ENCODE measurements at places on chromosomes 3 and 15.

GRCh38 chr3:64166584-64167162 lies 58.6 kb downstream of the PRICKLE2 start:
- DNase-seq: no peak

DNA sequence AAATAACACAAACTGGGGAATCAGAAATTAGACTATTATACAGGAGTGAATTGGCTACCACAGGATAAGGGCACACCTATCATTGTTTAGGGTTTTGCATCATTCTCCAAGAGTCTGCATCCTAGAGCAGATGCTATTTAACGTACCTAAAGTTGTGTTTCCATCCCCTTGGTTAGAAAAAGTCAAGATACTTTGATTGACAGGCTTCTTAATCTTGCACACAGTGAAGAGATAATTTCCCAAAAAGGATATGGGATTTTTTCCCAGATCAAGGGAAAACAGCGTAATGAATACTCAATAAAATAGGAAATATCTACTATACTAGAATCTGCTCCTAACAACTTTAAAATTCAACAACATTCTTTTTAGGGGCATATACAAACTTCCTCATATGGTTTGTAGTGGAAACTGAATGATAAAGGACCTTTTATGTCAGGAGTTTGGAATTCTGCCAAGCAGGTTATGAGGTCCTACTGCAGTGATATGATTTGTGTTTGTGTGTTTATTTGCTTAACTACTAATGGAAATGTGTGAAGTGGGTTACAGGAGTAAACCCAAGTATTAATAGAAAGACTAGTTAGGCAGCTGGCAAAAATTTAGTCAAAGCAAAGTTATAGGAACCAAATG lies 124.1 kb upstream of the MME start:
- DNase-seq: no peak

DNA sequence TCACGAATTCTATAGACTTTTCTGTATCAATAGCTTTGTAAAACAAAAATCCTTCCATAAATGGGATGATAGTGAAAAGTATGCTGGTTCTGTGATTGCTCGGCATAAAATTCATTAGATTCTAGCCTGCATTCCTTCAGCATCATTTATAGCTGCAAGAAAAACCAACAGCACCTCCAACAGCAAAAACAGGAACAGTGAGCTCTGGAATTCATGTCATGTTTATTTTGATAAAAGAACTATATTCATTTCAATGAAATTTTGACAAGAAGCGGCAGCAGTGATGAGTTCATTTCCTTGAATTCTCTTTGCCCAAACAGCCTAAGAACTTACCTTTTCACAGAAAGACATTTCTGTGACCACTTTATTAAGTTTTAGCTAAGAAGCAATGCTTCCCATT lies 515.2 kb upstream of the CCDC54 start:
- DNase-seq: no peak

DNA sequence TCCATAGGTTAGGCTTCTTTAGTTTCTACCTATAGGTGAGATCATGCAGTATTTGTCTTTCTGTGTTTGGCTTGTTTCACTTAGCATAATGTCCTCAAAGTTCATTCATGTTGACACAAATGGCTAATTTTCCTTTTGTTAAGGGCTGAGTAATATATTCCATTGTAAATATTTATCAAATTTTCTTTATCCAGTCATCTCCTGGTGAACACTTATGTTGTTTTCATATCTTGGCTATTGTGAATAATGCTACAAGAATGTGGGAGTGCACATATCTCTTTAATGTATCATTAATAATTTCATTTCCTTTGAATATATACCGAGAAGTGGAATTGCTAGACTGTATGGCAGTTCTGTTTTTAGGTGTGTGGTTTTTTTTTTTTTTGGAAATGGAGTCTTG lies 250.9 kb upstream of the SEMA6D start:
- DNase-seq: peak; percentile 77

- DNase-seq: no peak
Measured at GRCh38 chr3:39811561-39811960, 2.2 kb downstream of the MYRIP start.

- no peak for DNase-seq
Measured at GRCh38 chr3:52730681-52731080, 24.8 kb downstream of the SPCS1 start.

DNA sequence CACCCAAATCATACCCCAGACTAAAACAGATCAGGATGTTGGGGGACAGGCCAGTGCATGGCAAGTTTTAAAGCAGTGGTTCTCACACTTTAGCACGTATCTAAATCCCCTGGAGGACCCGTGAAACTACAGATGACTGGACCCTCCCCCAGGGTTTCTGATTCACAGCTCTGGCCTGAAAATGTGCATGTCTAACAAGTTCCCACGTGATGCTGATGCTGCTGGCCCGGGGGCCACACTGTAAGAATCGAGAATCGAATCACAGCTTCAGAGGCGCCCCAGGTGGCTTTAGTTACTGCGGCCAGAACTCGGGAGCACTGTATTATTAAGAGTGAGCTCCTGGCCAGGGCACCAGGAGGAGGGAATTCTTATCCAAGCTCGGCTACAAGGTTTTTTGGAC lies 11.6 kb downstream of the ADAMTS17 start:
- no peak for DNase-seq

- no peak for DNase-seq
Measured at GRCh38 chr3:154275292-154275691, 49.0 kb downstream of the DHX36 start.

DNA sequence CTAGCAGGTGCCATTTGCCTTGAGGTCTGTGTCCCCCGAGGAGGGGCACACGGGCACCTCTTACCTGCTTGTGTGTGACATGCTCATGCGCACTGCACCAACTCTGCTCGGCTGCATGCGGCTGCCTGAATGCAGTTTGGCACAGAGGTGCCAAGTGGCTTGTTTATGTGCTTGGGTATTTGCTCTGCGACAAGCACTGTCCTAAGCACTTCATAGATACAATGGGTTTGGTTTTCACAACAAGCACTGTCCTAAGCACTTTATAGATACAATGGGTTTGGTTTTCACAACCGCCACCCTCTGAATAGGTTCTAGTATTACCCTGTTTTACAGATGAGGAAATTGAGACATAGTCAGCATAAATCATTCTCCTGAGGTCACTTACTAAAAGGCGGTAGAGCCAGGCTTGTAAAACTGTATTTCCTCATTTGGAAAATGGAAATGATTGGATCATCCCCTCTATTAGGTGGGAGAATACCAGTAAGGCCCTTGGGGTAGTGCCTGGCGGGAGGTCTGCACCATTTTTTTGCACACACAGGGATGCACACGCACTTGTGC lies 487 bp downstream of the ITIH4 start:
- DNase-seq: no peak

GRCh38 chr3:122025296-122025695 lies 3.2 kb upstream of the ILDR1 start:
- DNase-seq: no peak

GRCh38 chr3:107660306-107660976 lies 137.7 kb downstream of the BBX start:
- DNase-seq: no peak

GRCh38 chr3:24520976-24521419 lies 26.3 kb upstream of the THRB start:
- peak; percentile 48 for DNase-seq

GRCh38 chr3:171390051-171390941 lies 69.9 kb downstream of the TNIK start:
- no peak for DNase-seq

DNA sequence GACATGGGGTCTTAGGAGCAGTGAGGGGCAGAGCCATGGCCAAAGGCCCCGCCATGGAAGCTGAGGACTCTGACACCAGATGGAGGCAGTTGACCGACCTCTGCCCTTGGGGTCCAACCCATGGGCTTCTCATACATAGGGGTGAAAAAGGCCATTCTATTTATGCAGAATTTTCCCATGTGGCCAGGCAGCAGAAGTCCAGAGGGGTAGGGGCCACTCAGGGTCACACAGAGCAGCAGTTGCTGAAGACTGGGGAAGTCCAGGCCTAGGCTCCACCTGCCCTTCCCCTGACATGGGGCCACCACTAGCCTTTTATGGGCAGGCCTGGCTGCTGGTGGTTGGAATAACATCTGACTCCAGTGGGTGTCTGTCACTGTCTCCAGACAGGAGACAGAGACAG lies 6.4 kb downstream of the PRSS50 start:
- no peak for DNase-seq

- DNase-seq: no peak
Measured at GRCh38 chr3:128879991-128880390, 571 bp downstream of the ACAD9 start.

- DNase-seq: no peak
Measured at GRCh38 chr3:134652409-134652831, 1.6 kb upstream of the KY start.

GRCh38 chr15:92167451-92167850 lies 226.2 kb upstream of the ST8SIA2 start:
- DNase-seq: no peak

DNA sequence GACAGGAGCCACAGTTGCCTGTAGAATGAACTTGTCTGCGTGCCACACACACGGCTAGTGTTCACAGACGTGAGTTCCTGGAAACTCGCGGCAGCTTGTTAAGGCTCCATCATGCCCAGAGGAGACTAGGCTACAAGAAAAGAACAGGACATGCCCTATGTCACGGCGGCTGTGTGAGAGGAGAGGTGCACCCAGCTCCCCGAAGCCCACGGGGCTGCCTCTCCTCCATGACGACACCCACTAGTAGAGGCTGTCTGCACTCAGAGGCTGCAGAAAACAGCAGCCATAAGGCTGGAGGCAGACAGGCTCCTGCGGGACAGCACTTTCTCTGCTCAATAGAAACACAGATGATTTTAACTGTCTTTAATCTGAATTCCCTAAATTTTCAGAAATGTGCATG lies 19.0 kb upstream of the OCA2 start:
- no peak for DNase-seq

DNA sequence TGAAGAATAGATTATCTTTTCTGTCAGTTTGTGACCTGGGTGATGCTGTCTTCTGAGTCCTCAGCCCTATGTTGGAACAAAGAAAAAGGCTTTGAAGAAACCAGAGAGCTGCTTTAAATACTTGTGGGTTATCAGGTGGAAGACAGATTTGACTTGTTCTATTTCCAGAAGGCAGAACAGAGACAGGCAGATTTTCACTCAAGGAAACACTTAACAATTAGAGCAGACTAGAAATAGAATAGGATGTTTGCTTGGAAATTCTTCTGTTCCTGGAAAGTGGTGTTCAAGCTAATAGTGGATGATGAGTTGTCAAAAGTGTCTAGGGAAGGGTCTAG lies 219.4 kb downstream of the UBE2E2 start:
- DNase-seq: no peak

DNA sequence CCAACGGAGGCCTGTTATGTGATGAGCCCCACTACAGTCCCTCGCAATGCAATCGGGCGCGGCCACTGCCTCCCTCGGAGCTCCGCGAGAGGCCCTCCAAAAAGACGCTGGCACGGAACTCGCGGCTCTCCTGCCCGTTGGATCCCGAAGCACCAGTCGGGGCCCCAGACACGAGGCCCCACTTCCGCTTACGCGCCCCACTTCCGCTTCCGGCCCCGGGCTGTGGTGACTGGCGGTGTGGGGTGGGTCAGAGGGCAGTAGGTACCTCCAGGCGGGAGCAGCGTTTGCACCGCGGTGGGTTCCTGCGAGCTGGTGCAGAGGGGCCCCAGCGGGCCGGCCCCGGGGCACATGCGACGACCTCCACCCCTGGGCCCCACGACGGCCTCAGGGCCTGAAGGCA lies at the start of gene TOPAZ1:
TSS of gene TOPAZ1 (plus strand) at position 181 of the 400 bp plus-strand sequence. CDS start at position 349, 168 bp downstream.
- DNase-seq: no peak

DNA sequence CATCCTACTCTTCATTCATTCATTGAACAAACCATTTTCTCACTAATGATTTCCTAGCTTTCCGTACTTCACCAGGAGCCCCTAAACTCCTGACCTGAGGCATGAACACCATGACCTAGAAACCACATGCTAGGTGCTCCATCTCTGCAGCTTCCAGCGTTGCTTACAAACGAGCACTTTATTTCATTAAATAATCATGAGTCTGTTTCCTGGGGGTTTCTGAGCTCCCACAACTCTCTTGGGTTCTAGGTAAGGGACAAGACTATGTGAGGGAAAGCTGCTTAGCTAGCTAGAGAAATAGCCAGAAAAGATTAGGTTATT lies 1.3 kb downstream of the MAP2K1 start:
- no peak for DNase-seq

DNA sequence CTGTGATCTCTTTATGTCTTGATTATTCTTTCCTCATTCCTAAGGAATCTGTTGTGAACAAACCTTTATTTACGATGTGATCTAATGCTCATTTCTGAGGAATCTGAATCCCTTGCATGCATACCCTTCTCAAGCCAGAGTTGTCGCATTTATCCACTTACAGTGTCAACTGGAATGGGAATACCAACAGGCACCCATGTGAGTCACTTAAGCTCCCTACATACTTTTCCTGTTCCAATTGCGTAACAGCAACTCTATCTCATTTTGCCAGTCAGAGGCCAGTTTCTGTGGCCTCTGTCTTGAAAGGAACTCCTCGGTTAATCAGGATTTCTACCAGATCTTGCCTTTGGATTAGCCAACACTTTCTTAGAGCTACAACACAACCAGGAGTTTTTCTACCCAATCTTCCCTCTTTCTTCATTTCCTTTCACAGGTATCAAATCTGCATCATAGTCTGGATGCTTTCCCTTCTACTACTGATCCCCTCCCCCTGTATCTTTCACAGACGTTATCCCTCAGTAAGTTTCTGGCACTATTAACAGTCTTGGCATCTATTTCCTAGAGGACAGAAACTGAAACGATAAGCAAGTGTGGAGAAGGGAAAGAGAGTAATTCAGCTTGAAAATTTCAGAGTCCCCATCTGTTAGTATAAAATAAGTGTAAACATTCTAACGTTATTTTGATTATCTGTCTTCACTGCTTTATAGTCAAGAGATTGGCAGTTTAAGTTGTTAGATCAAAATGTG lies 66.8 kb upstream of the BCHE start:
- peak; percentile 1 for DNase-seq

GRCh38 chr3:39638301-39638700 lies 170.8 kb downstream of the MOBP start:
- no peak for DNase-seq

DNA sequence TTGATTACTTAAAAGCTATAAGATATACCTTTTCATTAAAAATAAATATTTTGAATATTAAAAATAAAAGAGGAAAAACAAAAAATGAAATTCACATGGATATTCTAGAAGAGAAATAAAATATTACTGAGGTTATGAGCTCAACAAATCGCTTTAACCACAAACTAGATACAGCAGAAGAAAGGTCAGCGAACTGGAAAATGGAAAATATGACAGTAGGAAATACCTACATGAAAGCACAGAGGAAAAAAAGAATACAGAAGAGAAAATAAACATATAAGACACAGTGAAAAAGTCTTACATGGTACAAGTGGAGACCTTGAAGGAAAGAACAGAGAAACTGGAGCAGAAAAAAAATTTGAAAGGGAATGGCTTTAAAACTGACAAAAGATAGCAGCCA lies 33.2 kb downstream of the SCAPER start:
- DNase-seq: no peak

Measured in mammary epithelial cell (primary cell).